NCI-H1417 treated with DMSO at 0.1 percent for 48 hours (cell line): ENCODE measurements at places on chromosomes 16 and 17.

DNA sequence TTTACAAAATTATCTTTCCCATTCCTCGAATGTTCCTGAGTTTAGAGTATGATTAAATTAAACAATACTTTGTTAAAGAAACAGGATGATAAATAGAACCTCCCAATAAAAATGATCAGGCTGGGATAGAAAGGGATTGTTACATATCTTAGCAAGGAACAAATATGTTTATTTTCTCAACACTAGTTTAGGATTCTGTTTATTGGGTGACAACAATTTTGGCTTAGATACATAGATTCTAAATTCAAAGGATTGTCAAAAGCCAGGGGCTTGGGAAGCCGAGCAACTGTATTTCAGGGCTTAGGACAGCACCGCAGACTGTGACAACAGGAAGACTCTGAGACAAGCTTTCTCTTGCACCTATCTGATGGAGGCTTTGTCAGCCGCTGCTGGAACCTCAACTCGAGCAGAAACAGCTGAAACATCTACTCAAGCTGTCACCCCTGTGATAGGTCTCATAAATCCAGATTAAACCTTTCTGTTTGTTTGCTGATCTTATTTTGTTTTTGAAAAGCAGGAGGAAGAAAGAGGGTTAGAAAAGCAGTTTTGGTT is 562.8 kb upstream of the ZFHX3 start:
- no peak for DNase-seq

DNA sequence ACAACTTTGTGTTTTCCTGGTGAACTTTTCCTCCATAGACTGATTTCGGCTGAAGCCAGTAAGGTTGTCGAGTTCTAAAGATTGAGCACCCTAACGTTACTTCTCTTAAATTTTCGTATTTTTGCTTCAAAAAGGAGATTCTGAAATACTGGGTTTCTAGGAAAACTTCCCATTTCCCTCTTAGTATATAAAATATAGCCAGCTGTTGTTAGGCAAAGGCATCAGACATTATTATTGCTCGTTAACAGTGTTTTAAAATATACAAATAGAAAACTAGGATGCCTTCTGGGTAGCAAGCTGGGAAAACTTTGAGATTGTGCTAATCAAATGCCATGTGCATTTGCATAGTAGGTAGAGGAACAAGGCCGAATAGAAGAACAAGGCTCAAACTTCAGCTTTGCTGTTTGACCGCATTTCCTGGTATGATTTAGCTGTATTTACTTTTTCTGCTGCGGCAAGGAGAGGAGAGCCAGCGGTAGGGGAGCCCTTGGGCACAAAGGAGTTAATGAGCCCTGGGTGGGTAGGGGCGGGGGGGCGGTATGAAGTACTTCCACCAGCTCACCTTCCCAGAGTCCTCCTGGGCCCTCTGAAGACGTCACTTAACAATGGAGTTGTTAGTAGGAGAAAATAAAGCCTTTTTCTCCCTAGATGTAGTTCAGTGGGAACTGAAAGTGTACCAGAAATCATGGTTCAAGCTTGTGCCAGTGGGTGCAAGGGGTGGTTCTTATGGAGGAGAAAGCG is 151.9 kb downstream of the MSI2 start:
- DNase-seq = peak; percentile 42

- no peak for DNase-seq
Measured at GRCh38 chr17:16425698-16426659, 10.6 kb downstream of the TRPV2 start.

- no peak for DNase-seq
Measured at GRCh38 chr17:63798572-63799106, 24.7 kb downstream of the DDX42 start.
